Liver (tissue), 10 donors: ENCODE measurements at places on chromosomes 5 and 9. TPM values are rescaled to one million over a fixed set of nuclear protein-coding genes. Genes with fewer than 3 reads are reported as not detected.
A peak's percentile ranks its signal among the peaks of the same experiment; 100 is the strongest.

The LCN15 gene
- not detected for total RNA-seq

The TRPM3 gene
- 0.89 TPM for total RNA-seq

The SPATA31D4 gene
- not detected for total RNA-seq

The C9orf50 gene
- 0.23 TPM for total RNA-seq

The DDX4 gene
- not detected for total RNA-seq

- H3K27me3 ChIP-seq: no peaks in the 10 kb centered on the region
- peak overlapping the region; percentile 98 for H3K27ac ChIP-seq
- H3K4me3 ChIP-seq: peak overlapping the region; percentile 72
- H3K4me1 ChIP-seq: peaks cover 25% of the 10 kb centered on the region
- DNase-seq: peak; percentile 78
These were observed 812 bp downstream of the CACFD1 start for GRCh38 chr9:133460405-133461175.

- DNase-seq: no peak
- no peak overlapping the region for H3K4me3 ChIP-seq
- H3K36me3 ChIP-seq: no peaks in the 10 kb centered on the region
- no peak overlapping the region for H3K27ac ChIP-seq
- no peaks in the 10 kb centered on the region for H3K27me3 ChIP-seq
These were observed 96.2 kb upstream of the CCDC112 start for GRCh38 chr5:115392611-115393010.

DNA sequence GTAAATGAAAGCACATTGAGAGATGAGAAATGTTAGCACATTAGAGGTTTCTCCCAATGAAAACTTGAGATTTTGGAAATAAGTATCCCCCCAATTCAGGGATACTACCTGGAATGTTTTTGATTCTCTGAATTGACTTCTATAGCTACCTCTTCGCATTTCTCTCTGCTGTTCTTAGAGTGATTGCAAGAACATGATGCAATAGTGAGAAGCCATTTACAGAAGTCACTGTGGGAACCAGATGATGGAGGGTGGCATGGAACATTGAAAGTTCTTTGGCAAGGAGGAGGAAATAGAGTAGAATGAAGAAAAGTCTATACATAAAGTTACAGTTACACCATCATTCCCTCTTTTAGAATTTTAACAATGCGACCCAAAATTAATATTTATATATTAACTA lies 9.2 kb downstream of the NPR3 start:
- no peak for DNase-seq
- H3K27ac ChIP-seq: no peak overlapping the region
- no peaks in the 10 kb centered on the region for H3K27me3 ChIP-seq
- no peak overlapping the region for H3K4me3 ChIP-seq
- no peaks in the 10 kb centered on the region for H3K4me1 ChIP-seq

- no peaks in the 10 kb centered on the region for H3K4me1 ChIP-seq
- H3K27me3 ChIP-seq: no peaks in the 10 kb centered on the region
- H3K27ac ChIP-seq: no peak overlapping the region
- no peak overlapping the region for H3K4me3 ChIP-seq
- H3K36me3 ChIP-seq: no peaks in the 10 kb centered on the region
These were observed 232.9 kb downstream of the NFIB start for GRCh38 chr9:14080959-14081542.

- no peaks in the 10 kb centered on the region for H3K27me3 ChIP-seq
- H3K36me3 ChIP-seq: no peaks in the 10 kb centered on the region
- peaks cover 11% of the 10 kb centered on the region for H3K4me1 ChIP-seq
- no peak for DNase-seq
These were observed 41.4 kb upstream of the CLPTM1L start for GRCh38 chr5:1386274-1386717.

- no peaks in the 10 kb centered on the region for H3K36me3 ChIP-seq
- no peaks in the 10 kb centered on the region for H3K27me3 ChIP-seq
- no peak overlapping the region for H3K4me3 ChIP-seq
- H3K4me1 ChIP-seq: no peaks in the 10 kb centered on the region
- DNase-seq: no peak
- no peak overlapping the region for H3K27ac ChIP-seq
These were observed 69.2 kb upstream of the NEK6 start for GRCh38 chr9:124188331-124189110.

- no peak overlapping the region for H3K27ac ChIP-seq
- H3K4me3 ChIP-seq: no peak overlapping the region
- H3K4me1 ChIP-seq: no peaks in the 10 kb centered on the region
- no peaks in the 10 kb centered on the region for H3K36me3 ChIP-seq
- no peak for DNase-seq
These were observed 129.7 kb downstream of the GOLPH3 start for GRCh38 chr5:32044434-32044833.

DNA sequence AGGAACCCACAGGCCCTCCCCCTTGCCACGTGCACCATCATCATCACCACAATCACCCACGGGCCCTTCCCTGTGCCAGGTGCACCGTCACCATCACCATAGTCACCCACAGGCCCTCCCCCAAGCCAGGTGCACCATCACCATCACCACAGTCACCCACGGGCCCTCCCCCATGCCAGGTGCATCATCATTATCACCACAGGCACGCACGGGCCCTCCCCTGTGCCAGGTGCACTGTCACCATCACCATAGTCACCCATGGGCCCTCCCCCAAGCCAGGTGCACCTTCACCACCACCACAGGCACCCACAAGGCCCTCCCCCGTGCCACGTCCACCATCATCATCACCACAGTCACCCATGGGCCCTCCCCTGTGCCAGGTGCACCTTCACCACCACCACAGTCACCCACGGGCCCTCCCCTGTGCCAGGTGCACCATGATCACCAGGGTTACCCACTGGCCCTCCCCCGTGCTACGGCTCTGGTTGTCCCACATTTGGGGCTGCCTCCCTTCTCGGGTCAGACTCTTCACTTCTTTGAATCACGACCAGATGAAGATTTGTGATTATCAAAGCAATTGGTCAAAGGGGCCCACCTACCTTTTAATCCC lies 69.1 kb upstream of the OLFM1 start:
- H3K36me3 ChIP-seq: no peaks in the 10 kb centered on the region
- H3K4me1 ChIP-seq: no peaks in the 10 kb centered on the region
- no peak overlapping the region for H3K27ac ChIP-seq
- H3K4me3 ChIP-seq: no peak overlapping the region

GRCh38 chr9:6552033-6552432 lies 93.5 kb downstream of the GLDC start:
- peaks cover 46% of the 10 kb centered on the region for H3K36me3 ChIP-seq
- H3K4me1 ChIP-seq: no peaks in the 10 kb centered on the region
- no peaks in the 10 kb centered on the region for H3K27me3 ChIP-seq
- no peak for DNase-seq

DNA sequence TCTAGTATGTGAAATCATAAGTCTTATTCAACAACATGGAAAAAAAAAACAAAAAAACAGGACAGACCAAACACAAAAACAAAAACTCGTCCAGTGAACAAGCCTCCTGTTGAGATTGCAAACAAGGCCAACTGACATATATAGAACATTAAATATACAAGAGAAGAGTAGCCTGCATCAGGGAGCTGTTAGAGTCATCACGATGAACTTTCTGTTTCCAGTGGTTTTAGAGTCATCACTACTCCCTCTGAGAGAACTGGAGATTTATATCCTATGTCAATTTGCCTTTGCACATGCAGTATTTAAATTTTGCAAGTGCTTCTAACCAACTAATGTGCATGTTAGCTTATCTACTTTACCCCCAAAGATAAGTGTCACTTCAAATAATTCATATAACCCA lies 9.9 kb downstream of the SNCAIP start:
- no peak overlapping the region for H3K27ac ChIP-seq
- H3K4me1 ChIP-seq: no peaks in the 10 kb centered on the region
- peaks cover 3% of the 10 kb centered on the region for H3K27me3 ChIP-seq
- H3K36me3 ChIP-seq: no peaks in the 10 kb centered on the region

DNA sequence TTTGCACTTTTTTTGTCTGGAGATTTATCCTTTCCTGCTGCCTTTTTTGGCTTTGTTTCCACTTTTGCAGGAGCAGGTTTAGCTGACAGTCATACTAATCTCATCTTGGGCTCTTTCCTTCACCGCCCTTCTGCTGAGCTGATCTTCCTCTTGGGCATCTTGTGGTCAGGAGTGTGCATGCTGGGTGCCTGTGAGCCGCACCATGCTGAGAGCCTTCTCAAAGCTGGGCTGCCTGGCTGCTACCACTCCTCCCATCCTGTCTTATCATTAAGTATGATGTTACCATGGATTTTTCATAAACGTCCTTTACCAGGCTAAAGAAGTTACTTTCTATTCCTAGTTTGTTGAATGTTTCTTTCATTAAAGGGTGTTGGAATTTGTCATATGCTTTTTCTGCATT lies 49.5 kb upstream of the MCCC2 start:
- H3K4me1 ChIP-seq: no peaks in the 10 kb centered on the region
- H3K27me3 ChIP-seq: no peaks in the 10 kb centered on the region

- no peaks in the 10 kb centered on the region for H3K27me3 ChIP-seq
- H3K27ac ChIP-seq: no peak overlapping the region
- no peak overlapping the region for H3K4me3 ChIP-seq
- H3K36me3 ChIP-seq: no peaks in the 10 kb centered on the region
- no peak for DNase-seq
- no peaks in the 10 kb centered on the region for H3K4me1 ChIP-seq
These were observed 206.6 kb downstream of the DEPDC1B start for GRCh38 chr5:60493372-60493771.

GRCh38 chr5:59765446-59765845 lies 128.1 kb downstream of the PDE4D start:
- no peak overlapping the region for H3K4me3 ChIP-seq
- no peaks in the 10 kb centered on the region for H3K27me3 ChIP-seq
- H3K36me3 ChIP-seq: no peaks in the 10 kb centered on the region
- DNase-seq: no peak
- H3K27ac ChIP-seq: no peak overlapping the region
